ENCODE measurements at places on chromosomes 6 and 20.

DNA sequence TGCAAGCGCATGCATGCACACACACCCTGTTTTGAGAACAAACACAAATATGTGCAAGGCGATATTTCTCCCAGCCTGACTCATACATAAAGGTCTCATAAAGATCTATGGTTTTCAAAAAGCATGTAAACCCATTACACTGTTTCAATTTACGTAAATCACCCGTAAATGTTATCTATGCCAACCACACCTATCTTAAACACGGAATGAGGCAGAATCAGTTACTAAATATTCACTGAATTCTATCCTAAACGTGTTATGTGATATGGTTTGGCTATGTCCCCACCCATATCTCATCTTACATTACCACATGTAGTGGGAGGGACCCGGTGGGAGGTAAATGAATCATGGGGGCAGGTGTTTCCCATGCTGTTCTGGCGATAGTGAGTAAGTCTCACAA, 621.6 kb downstream of the KIF16B start:
- no peak for DNase-seq

GRCh38 chr20:15838466-15838865, 734.8 kb downstream of the KIF16B start:
- no peak for DNase-seq

DNA sequence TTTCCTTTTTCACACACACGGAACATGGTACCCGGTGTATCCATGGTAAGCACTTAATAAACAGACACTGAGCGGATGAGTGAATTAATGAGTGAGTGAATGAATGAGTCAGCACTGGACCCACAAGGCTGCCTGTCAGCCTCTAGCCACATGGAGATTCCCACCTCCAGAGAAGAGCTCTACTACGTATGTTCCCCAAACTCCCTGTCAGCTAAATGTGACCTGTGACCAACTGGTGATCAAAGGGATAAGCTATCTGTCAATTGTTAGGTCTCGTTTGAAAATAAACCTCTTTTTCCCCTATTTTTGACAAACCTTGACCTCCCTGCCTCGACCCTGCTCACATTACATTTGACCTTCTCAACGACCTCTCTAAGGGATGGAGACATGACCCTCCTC, 24.5 kb upstream of the TAF8 start:
- DNase-seq = no peak

GRCh38 chr20:10739566-10739965, 65.8 kb upstream of the JAG1 start:
- DNase-seq = no peak

- no peak for DNase-seq
Measured at GRCh38 chr20:43955750-43956191, 41.1 kb downstream of the TOX2 start.

DNA sequence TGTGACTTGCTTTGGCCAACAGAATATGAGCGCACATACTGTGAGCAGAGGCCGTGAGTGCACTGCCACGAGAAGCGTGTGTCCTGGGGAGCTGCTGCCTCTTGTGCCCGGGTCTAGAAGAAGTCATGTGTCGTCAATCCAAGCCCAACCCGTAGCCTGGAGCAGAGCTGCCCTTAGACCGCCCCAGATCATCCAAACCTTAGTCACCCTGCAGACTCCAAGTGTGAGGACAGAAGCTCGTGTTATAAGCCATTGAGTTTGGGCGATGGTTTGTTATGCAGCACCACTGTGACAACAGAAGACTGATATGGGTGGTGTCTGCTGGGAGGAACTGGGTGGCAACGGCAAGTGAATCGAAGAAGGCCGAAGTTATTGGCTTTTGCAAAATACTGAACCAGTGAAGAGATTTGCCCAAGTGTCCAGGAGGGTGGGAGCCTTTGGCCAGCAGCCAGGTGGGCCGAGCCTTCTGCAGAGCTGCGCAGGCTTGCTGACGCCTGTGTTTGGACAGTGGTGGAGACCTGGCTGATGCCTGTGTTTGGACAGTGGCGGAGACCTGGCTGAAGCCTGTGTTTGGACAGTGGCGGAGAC, 101.3 kb upstream of the SULF2 start:
- DNase-seq = no peak

DNA sequence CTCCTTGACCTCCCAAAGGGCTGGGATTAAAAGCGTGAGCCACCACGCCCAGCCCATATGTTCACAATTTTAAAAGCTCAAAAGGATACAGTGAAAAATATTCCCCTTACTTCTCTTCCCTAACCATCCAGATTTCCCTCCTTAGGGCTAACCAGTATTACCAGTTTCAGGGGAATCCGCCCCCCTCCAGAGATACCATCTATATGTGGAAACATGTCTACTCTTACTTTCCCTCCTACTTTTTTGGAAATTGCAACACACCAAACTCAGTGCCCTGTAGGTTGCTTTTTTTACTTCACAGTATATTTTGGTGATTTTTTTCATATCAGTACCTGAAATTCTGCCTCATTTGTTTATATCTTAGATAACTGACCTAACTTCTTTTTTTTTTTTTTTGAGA, 6.9 kb upstream of the RPL10A start:
- DNase-seq = no peak

GRCh38 chr6:140599916-140600315, 1225.5 kb upstream of the CITED2 start:
- no peak for DNase-seq

DNA sequence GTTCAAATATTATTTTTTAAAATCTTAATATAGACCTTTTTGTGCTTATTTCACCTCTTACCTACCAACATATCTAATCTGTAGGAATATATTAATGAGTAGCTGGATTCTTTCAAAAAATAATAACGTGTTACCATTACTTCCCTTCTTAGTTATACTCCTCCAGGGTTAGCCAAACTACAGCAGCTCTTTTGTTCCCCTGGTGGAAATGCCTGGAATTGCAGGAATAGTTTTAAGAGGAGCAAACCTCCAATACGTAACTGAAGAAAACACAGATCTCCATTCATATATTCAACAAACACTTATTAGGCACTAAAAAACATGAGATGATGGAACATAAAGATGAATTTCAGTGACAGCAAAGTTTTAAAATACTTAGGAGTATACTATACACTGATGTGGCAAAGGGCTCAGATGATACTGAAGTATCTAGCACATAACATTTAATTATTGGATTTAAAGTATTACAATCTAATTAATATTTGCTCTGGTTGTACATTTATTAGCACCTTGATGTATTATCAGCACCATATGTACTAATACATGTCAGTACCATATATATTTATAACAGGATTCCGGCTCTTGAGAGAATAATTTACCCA, 78.3 kb downstream of the TBX18 start:
- DNase-seq = no peak

- DNase-seq = no peak
Measured at GRCh38 chr6:51675020-51675921, 412.1 kb downstream of the PKHD1 start.

DNA sequence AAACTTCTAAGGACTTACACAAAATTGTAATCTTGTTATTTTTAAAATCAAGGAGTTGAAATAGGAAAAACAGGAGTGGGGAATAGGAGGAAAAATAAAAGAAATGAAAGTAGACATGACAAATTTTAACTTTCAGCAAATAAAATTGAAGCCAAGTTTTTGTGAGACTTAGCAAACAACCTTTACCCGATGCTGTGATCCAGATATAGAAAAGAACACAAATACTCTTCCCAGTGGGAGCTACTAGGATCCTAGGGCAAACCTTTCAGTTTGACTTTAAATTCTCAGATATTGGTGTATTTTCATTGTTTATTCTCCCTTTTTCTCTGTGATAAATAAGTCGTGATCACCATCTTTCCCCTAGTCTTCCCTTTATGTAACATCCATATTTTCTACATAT, 968.7 kb upstream of the CITED2 start:
- DNase-seq = no peak

DNA sequence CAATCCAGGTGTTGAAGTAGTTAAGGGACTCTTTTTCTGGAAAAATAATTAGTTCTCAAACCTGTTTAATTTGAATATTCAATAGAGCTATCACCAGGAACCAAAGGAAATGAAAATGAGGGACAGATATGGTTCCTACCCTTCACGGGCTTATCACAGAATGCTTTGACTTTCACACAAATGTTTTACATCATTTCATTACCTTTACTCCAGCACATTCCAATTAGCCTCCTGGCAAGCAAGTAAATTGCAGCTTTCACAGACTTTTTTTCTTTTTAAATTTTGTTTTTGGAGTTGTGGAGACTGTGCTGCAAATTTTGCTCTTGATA, 35.2 kb downstream of the PLEKHG1 start:
- no peak for DNase-seq

- no peak for DNase-seq
Measured at GRCh38 chr6:84731401-84731800, 33.0 kb downstream of the TBX18 start.

DNA sequence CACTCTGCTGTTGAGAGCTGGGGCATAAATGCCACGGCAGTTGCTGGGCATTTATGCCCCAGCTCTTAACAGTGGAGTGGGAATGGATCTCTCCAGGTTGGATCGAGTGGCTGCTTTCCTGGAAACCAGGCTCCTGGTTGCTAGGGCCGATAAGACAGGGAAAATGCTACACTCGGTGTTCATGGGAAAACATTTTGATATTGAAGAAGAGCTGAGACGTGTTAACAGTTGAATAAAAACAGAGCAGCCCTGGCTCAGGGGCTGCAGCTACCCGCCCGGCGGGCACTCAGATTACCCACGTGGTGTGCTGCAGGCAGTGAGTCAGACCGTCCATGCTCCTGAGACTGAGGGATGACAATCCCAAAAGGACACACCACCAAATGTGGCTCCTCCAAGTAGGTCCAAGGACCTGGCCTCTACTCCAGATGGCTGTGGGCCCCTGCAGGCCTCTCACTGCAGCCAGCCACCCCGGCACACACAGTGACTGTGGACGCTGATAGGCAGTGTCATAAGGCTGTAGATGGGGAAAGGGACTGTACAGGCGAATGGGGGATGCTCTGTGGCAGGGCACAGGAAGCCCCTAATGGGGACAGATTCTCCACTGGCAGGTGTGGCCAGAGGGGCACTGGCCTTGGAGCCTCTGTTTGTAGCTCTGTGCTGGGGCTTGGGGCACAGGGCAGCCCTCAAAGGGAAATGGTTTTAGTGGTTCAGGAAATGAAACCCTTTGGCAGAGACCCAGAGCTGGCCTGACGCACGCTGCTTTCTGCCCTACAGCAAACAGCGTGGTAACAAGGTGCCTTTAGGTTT, 237.8 kb downstream of the LY86 start:
- no peak for DNase-seq

- DNase-seq = no peak
Measured at GRCh38 chr20:58112017-58112781, 116.3 kb downstream of the ANKRD60 start.

DNA sequence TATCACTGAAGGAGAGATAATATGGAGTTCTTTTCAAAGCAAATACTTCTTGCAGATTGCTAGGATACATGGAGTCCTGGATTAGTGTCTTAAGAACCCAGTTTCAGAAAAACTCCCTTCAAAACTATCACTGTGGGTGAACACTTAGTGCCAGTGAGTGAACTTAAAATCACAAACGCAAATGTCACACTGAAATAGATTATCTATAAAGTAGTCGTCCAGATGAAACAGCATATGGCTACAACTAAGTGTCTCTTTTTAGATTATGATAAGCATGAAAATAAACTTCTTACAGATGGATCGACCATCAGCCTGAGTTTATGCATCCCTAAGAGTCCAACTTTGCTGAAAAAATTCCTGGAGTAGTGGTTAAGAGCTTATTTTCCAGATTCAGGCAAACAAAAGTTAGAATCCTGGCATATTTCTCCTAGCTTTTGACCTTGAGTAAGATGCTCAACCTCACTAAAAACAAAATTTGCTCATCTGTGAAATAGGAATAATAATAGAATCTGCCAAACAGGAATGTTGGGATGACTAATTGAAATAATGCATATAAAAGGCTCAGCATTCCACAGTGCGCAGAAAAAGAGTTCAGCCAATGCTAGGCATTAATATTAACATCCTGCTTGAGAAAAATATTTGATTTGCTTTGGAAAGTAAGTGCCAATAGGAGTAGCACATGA, 70.4 kb downstream of the DOK5 start:
- DNase-seq = no peak

DNA sequence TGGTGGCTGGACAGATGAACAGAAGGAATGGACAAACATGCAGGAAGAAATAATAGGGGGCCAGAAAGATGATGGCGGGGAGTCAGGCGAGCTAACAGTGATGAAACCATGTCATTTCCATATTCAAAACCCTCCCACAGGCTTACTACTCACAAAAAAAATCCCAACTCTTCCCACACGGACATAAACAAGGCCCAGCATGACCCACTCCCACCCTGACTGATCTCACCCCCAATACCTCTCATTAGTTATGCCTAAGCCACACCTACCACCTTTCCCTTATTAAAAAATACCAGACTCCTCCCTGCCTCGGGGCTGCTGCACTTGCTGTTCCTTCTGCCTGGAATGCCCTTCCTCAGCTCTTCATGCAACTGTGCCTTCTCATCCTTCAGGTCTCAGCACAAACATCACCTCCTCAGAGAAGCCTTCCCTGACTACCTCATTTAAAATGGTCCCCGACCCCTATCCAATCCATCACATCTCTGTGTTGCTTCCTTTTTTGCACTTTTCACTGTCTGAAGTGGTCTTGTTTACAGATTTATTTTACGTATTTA, 145.8 kb downstream of the PREX1 start:
- no peak for DNase-seq

DNA sequence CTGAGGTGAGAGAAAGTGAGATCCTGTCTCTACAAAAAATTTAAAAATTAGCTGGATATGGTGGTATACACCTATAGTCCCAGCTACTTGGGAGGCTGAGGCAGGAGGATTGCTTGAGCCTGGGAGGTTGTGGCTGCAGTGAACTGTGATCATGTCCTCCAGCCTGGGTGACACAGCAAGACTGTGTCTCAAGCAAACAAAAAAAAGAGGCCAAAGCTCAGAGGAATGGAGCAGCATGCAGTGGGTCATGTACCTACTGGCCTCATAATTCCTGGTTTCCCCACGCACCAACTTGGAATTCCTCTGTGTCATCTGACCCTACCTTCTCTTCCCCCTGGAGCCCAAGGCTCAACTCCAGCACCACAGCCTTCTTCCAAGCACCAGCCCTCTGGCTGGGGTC, 15.1 kb upstream of the PLEKHG1 start:
- no peak for DNase-seq

- DNase-seq = no peak
Measured at GRCh38 chr20:59314997-59315396, 14.6 kb downstream of the EDN3 start.

GRCh38 chr20:62844182-62844581, 17.4 kb downstream of the TCFL5 start:
- no peak for DNase-seq

DNA sequence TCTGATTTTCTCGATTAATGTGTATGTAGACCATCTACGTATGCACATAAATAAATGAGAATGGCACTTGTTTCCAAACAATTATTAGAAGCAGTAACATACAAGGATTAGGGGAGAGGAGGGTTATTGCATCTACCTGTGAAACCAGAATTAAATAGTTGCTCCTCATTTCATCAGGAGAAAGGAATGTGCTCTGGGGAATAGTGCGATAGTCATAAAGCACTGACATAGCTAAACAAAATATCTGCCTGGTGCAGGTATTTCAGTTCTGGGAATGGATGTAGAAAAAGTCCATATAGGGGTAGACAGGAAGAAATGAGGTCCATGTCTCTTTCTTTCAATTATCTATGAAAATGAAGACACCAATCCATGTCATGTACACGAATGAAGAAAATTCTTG, 1.6 kb upstream of the ID4 start:
- no peak for DNase-seq

GRCh38 chr6:132130626-132131298, 179.6 kb upstream of the CCN2 start:
- no peak for DNase-seq

All from T-cell (primary cell).